HFFc6 (cell line): ENCODE measurements at places on chromosomes 3 and 15. TPM values are rescaled to one million over a fixed set of nuclear protein-coding genes. Genes with fewer than 3 reads are reported as not detected.

POLQ gene
- total RNA-seq, result 3.8 and 5.9 TPM in 2 replicates

COLQ gene
- 0.54 and 0.60 TPM in 2 replicates for total RNA-seq

GOLGA6L24 gene
- total RNA-seq, result not detected in 3 replicates

GP9 gene
- total RNA-seq, result not detected in 3 replicates

TRH gene
- total RNA-seq, result not detected in 3 replicates

DAPK2 gene
- 1.3 to 5.7 TPM (median 3.2 TPM) in 3 replicates for total RNA-seq

SRGAP3 gene
- 0.41 to 0.79 TPM (median 0.60 TPM) in 3 replicates for total RNA-seq

SYNPR gene
- not detected in 3 replicates for total RNA-seq

SIDT1 gene
- not detected in 3 replicates for total RNA-seq

SCG3 gene
- not detected in 3 replicates for total RNA-seq

PDE12 gene
- total RNA-seq, result 19.9 to 22.4 TPM (median 20.7 TPM) in 3 replicates

NCBP2 gene
- total RNA-seq, result 71.8 to 82.2 TPM (median 81.7 TPM) in 3 replicates

GALNT15 gene
- total RNA-seq, result 4.7 to 5.9 TPM (median 5.5 TPM) in 3 replicates

PAQR9 gene
- total RNA-seq, result 0.22 TPM in 1 of 3 replicates, not detected in the others

TERC gene
- 11.8 to 19.1 TPM (median 13.1 TPM) in 3 replicates for total RNA-seq

LSAMP gene
- not detected in 3 replicates for total RNA-seq

ATOSA gene
- 23.1 to 28.6 TPM (median 25.6 TPM) in 3 replicates for total RNA-seq

EXD1 gene
- not detected in 3 replicates for total RNA-seq

TEX55 gene
- not detected in 3 replicates for total RNA-seq

ACKR4 gene
- 1.1 to 7.7 TPM (median 1.6 TPM) in 3 replicates for total RNA-seq

IMPG2 gene
- 0.05 to 0.11 TPM (median 0.05 TPM) in 3 replicates for total RNA-seq

PSTPIP1 gene
- total RNA-seq, result 0.42 TPM in 1 of 3 replicates, not detected in the others

MUC20 gene
- total RNA-seq, result 0.17 TPM in 1 of 2 replicates, not detected in the other

HHATL gene
- total RNA-seq, result not detected in 3 replicates

BFSP2 gene
- not detected in 3 replicates for total RNA-seq

KNL1 gene
- total RNA-seq, result 8.9 to 18.9 TPM (median 16.2 TPM) in 3 replicates

SLCO2A1 gene
- 0.17 TPM in 1 of 3 replicates, not detected in the others for total RNA-seq

PARP9 gene
- total RNA-seq, result 6.4 and 9.2 TPM in 2 replicates

TTC23 gene
- 13.4 and 13.5 TPM in 2 replicates for total RNA-seq

NRG4 gene
- not detected in 3 replicates for total RNA-seq

PLA2G4F gene
- not detected in 3 replicates for total RNA-seq

ETV5 gene
- total RNA-seq, result 51.2 to 70.5 TPM (median 57.4 TPM) in 3 replicates

GRAMD2A gene
- total RNA-seq, result not detected in 3 replicates

NCK1 gene
- 40.4 to 45.6 TPM (median 45.0 TPM) in 3 replicates for total RNA-seq

FBLN2 gene
- total RNA-seq, result 64.4 and 84.5 TPM in 2 replicates

THSD4 gene
- 33.9 to 45.4 TPM (median 35.4 TPM) in 3 replicates for total RNA-seq

CRABP1 gene
- not detected in 3 replicates for total RNA-seq

TRPM1 gene
- total RNA-seq, result 0.03 TPM in 1 of 3 replicates, not detected in the others

FSTL1 gene
- total RNA-seq, result 1,791 to 2,118 TPM (median 1,939 TPM) in 3 replicates

HRH1 gene
- total RNA-seq, result 5.8 to 8.4 TPM (median 6.7 TPM) in 3 replicates

SCAANT1 gene
- total RNA-seq, result not detected in 3 replicates

PFKFB4 gene
- total RNA-seq, result 9.5 and 9.6 TPM in 2 replicates

ROBO2 gene
- total RNA-seq, result 0.17 and 0.42 TPM in 2 replicates

PLSCR5 gene
- total RNA-seq, result not detected in 3 replicates

TGM4 gene
- not detected in 3 replicates for total RNA-seq

CGNL1 gene
- 0.10 TPM in 1 of 3 replicates, not detected in the others for total RNA-seq

BRPF1 gene
- 16.6 to 17.2 TPM (median 16.7 TPM) in 3 replicates for total RNA-seq

SNURF gene
- 18.0 to 33.0 TPM (median 19.1 TPM) in 3 replicates for total RNA-seq

SLC28A1 gene
- not detected in 3 replicates for total RNA-seq

SLC22A13 gene
- total RNA-seq, result 0.30 to 0.35 TPM (median 0.35 TPM) in 3 replicates

IL5RA gene
- total RNA-seq, result not detected in 2 replicates

KAT2B gene
- 8.3 to 14.8 TPM (median 14.1 TPM) in 3 replicates for total RNA-seq

GOLGA8M gene
- total RNA-seq, result 0.29 to 0.48 TPM (median 0.32 TPM) in 3 replicates

IL20RB gene
- 0.51 and 1.2 TPM in 2 replicates for total RNA-seq

SMAD6 gene
- total RNA-seq, result 10.4 to 17.8 TPM (median 11.7 TPM) in 3 replicates

MKRN2 gene
- total RNA-seq, result 32.2 and 34.5 TPM in 2 replicates

ADPGK gene
- 53.0 and 55.2 TPM in 2 replicates for total RNA-seq

TMF1 gene
- 44.3 to 45.7 TPM (median 44.6 TPM) in 3 replicates for total RNA-seq
